ENCODE measurements at places on chromosomes 4 and X. TPM values are rescaled to one million over a fixed set of nuclear protein-coding genes. Genes with fewer than 3 reads are reported as not detected.

TEX11 gene
- total RNA-seq = not detected

- no peak for DNase-seq
Measured at GRCh38 chr4:186727169-186727976, 3.7 kb upstream of the FAT1 start.

GRCh38 chrX:65745992-65746391 lies 78.5 kb downstream of the MSN start:
- no peak for DNase-seq

- no peak for DNase-seq
Measured at GRCh38 chr4:48022192-48022799, 5.7 kb downstream of the NIPAL1 start.

GRCh38 chr4:60133375-60133774 lies 1066.8 kb upstream of the ADGRL3 start:
- no peak for DNase-seq

- no peak for DNase-seq
Measured at GRCh38 chrX:12981880-12982279, 7.0 kb downstream of the TMSB4X start.

DNA sequence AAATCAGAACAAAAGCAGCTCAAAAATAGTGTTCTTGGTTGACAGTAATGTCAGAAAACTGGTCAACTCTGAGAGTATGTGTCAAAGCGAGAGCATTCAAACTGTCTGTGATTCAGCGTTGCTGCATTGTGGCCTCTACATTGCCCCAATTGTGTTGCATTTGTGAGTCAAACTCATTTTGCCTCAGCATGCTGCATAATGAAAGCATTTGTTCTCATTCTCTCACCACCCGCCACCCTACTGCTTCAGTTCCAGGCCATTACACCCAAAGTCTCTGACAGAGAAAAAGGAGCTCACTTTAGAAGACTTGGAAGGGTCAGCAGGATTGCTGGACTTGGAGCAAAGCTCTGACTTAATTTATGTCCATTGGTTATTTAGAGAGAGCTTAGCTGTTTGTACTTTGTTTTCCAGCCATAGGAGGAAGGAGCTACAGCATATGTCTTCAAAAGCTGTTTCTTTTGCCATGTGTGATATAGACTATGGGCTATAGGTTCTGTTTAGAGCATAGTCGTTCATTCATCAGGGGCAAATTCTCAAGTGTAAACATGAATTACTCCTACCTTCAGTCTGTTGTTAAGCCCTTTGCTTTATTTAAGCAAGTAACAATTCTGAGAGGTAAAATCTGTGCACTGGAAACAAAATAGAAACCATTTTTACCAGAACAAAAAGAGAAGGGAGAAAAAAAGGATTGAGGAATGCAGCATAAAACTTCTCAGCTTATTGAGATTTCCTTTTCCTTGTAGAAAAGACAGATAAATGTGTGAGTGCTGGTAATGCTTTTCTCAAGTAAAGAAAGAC lies 153.4 kb upstream of the ANK2 start:
- DNase-seq = no peak

- DNase-seq = no peak
Measured at GRCh38 chr4:76265631-76266218, 14.2 kb downstream of the FAM47E start.

TMEM271 gene
- not detected for total RNA-seq

ZFP42 gene
- total RNA-seq = not detected

DNA sequence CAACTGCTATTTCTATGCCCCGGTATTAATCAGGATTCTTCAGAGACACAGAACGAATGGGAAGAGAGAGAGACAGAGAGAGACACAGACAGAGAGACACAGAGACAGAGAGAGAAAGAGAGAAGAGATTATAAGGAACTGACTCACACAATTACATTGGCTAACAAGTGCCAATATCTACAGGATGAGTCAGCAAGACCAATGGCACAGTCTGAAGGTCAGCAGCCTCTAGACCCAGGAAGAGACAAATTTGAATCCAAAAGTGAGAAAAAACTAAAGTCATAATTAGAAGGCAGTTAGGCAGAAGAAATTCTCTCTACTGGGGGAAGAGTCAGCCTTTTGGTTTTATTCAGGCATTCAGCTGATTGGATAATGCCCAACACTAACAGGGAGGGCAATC lies 187.3 kb downstream of the MAB21L2 start:
- no peak for DNase-seq

SULT1E1 gene
- not detected for total RNA-seq

SATL1 gene
- not detected for total RNA-seq

PRDM5 gene
- 1.5 TPM for total RNA-seq

GRCh38 chr4:121185960-121186359 lies 21.8 kb upstream of the TNIP3 start:
- no peak for DNase-seq

DNA sequence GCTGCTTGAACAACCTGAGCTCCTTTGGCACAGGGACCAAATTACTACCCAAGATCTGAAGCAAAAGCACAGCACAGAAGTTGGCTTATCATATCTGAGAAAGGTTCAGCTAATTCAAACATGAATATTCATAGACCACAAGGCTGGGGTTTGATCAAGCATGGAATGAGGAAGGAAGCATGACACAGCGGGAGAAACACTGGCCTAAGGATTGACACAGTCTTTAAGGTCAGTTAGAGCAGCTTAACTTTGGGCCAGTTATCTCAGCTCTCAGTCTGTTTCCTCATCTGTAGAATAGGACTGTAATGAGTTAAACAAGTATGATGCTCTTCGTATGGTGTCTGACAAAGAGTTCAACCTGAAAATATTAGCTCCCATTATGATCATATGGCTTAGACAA lies 88.5 kb upstream of the CBR4 start:
- DNase-seq = no peak

LUZP4 gene
- total RNA-seq = not detected

DNA sequence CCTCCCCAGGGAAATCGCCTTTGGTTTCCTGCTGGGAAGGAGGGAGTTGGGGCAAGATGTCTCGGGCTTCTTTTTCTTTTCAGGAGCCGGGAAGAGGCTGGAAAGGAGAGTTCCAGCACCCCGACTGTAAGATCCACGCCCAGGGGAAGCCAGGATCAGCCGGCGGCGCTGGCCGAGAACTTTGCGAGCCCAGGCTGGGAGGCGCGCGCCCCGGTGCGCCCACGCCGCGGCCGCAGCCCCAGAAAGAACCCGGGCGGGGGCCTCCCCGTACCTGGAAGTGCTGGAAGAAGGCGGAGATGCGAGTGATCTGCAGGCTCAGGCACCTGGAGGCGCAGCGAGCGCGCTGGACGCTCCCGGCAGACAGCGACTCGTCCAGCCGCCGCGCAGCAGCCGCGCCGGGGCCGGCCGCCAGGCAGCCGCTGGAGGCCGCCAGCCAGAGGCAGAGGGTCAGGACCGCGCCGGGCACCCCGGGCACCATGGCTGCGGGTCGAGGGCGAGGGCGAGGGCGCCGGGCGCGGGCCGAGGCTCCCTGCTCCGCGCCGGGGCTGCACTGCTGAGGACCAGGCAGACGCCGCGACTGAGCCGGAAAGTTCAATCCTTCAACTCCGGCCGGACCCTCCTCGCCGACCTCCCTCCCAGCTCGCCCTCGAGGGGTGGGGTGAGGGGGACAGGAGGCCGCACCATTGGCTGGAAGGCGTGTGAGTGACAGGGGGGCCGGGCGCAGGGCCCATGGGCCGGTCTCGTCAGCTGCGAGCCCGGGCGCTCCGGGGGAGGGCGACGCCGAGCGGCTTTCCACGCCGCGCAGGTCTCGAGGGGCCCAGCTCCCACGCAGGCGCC lies at the start of gene ANOS1:
TSS of gene ANOS1 (minus strand) at position 579 of the 837 bp plus-strand sequence. CDS start at position 478, 101 bp downstream.
- no peak for DNase-seq

Measured in activated naive CD4-positive, alpha-beta T cell treated with anti-CD3 and anti-CD28 coated beads, Interleukin-2, amount 50 U/mL, for 72 hours (primary cell).